ENCODE measurements at places on chromosomes 12 and 14.

GRCh38 chr12:100875771-100876170, 81.2 kb downstream of the ANO4 start:
- no peak for DNase-seq

GRCh38 chr14:22481546-22481945, 107.5 kb downstream of the DAD1 start:
- DNase-seq: no peak

- no peak for DNase-seq
Observed at GRCh38 chr12:132503618-132504204, 13.8 kb downstream of the FBRSL1 start.

DNA sequence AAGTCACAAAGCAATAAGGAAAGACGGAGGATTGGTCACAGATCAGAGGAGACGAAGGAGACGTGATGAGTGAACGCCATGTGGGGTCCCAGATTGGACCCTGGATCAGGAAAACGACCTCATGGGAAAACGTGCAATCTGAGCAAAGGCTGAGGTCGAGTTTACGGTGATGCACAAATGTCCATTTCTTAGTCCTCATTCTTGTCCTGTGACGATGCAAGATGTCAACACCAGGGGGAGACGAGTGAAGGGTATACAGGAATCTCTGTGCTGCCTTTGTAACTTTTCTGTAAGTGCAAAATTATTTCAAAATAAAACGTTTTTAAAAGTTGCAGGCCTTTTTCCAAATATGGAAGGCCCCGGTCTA, 329.8 kb downstream of the MED13L start:
- DNase-seq: no peak

GRCh38 chr14:62745496-62745895, 299.8 kb downstream of the KCNH5 start:
- no peak for DNase-seq

GRCh38 chr14:21326972-21327371, 47.1 kb downstream of the RPGRIP1 start:
- no peak for DNase-seq

- DNase-seq: peak; percentile 23
Observed at GRCh38 chr14:91142214-91142668, 28.4 kb downstream of the DGLUCY start.

GRCh38 chr12:84660139-84660538, 252.5 kb downstream of the SLC6A15 start:
- no peak for DNase-seq

GRCh38 chr12:7144414-7145120, 14.4 kb downstream of the CLSTN3 start:
- DNase-seq: no peak

GRCh38 chr12:75650100-75650499, 138.7 kb upstream of the KRR1 start:
- no peak for DNase-seq

DNA sequence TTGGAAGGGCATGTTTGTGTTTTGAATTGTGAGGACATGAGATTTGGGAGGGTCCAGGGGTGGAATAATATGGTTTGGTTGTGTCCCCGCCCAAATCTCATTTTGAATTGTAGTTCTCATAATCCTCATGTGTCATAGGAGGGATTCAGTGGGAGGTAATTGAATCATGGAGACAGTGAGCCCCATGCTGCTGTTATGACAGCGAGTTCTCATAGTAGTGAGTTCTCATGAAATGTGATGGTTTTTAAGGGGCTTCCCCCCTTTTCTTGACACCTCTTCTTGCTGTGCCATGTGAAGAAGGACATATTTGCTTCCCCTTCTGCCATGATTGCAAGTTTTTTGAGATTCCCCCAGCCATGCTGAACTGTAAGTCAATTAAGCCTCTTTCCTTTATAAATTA, 260.0 kb downstream of the DUSP6 start:
- DNase-seq: no peak

DNA sequence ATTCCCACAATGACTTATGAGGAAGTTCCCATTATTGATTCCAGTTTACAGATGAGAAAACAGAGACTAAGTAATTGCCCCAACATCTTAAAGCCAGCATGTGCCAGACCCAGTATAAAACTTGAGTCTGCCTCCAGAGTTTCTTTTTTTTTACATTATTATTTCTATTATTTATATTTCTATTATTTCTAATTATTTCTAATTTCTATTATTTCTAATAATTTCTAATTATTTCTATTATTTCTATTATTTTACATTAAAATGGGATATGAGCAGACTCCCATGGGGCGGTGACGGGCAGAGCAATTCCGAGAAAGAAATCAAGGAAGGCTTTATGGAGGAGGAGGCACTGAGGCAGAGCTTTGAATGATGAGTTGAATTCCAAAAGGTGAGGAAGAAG, 54.4 kb upstream of the BDKRB2 start:
- no peak for DNase-seq

- DNase-seq: no peak
Observed at GRCh38 chr12:6534695-6534944, 303 bp downstream of the GAPDH start.

DNA sequence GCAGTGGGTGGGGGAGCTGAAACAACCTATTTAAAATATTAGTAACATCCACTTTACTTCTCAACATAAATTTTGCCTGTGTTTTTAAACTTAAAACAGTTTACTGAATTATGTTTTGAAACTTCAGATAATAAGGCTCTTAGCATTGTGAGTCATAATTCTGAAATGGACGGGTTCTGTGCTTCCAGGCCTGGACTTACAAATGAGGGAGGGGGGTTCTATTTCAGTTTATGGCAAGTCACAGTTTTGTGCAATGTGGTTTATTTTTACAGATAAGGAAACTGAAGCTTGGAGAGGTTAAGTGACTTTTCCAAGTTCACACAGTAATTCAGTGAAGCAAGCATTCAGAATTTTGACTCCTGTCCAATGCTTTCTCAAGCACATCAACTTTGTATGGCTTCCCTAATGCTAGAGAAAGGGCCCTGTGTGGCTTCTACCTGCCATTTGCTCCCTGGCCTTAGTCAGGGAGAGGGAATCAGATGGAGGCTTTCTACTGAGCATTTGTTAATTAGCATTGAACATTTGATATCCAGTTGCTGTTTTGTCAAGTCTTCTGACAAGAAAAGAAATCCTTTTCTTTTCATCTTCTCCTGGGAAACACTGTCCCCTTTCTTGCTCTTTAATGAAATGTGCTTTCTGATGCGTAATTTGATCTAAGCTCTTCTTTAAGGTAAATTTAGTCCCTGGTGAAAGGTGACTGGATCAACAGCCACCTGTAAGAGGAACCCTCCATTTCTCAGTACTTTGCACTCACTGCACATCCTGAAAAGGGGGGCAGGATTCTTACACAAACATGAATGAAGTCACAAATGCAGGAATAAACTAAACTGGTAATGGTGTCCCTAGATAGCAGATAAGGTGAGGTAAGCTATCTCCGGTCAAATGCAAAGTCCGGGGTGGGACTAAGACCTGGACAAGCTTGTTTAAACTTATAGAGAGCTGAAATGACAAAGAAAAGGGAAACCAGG, 2.5 kb upstream of the SALL2 start:
- DNase-seq: no peak

DNA sequence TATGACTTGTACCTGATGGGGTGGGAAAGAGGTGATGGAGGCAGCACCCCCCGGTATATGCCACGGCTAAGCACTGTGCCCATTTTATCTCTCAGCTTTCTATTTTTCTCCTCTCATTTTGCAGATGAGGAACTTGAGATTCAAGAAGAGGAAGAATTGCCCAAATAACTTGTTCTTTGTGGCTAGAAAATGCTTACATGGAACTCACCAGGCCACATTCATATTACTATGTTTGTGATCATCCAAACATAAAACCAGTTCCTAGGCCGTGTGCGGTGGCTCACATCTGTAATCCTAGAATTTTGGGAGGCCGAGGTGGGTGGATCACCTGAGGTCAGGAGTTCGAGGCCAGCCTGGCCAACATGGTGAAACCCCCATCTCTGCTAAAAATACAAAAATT, 14.5 kb upstream of the PSMD9 start:
- DNase-seq: no peak

- DNase-seq: no peak
Observed at GRCh38 chr12:79514730-79515529, 175.8 kb downstream of the PAWR start.

DNA sequence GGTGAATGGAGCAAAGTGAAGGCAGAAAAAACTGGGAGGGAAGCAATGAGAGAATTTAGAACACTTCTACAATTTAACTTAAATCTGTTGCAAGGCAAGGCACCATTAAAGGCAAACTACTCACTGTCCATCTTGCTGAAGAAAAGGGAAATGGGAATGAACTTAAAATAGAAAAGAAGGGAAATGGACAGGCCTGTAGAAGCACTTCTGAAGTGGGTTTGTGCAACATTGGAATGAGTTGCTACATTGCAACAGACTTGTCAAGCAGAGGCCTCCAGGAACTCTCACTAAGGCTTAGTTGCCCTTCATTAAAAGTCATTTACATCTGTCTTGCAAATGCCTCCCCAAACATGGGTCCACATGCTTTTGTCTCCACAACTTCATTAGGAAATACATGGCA, 13.7 kb upstream of the OR10AD1 start:
- no peak for DNase-seq

GRCh38 chr12:119060847-119061796, 79.8 kb downstream of the SRRM4 start:
- DNase-seq: no peak

- no peak for DNase-seq
Observed at GRCh38 chr12:91397866-91398532, 215.4 kb upstream of the DCN start.

DNA sequence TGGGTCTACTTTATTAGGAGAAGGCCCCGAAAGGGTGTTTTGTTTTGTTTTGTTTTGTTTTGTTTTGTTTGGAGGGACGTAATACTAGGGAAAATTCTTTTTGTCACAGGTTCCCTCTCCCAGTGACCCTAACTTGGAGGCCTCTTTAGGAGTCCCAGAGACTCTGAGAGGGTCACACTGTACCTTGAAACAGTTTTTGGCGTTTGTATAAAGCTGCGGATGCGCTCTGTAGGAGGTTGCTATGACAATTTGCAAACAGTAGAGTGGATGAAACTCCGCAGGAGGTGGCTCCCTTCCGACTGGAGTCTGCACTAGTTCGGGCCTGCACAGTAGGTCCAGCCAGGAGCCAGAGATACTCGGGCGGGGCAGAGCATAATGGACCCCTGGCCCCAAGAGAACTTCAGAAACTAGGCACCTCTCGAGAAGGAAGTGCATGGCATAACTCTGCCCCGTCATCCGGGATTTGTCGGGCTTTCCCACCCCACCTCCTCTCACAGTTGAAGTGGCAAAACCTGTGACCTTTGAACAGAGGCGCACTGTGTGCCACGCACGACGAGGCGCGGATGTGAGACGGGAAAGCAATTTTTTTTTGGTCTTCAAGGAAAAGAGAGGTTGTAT, 1.3 kb upstream of the DYRK2 start:
- DNase-seq: no peak

GRCh38 chr14:94673071-94673470, 60.9 kb downstream of the SERPINA3 start:
- DNase-seq: no peak

- DNase-seq: no peak
Observed at GRCh38 chr12:105775343-105775742, 363.4 kb downstream of the NUAK1 start.

- no peak for DNase-seq
Observed at GRCh38 chr12:23014749-23015148, 389.8 kb downstream of the ETNK1 start.

DNA sequence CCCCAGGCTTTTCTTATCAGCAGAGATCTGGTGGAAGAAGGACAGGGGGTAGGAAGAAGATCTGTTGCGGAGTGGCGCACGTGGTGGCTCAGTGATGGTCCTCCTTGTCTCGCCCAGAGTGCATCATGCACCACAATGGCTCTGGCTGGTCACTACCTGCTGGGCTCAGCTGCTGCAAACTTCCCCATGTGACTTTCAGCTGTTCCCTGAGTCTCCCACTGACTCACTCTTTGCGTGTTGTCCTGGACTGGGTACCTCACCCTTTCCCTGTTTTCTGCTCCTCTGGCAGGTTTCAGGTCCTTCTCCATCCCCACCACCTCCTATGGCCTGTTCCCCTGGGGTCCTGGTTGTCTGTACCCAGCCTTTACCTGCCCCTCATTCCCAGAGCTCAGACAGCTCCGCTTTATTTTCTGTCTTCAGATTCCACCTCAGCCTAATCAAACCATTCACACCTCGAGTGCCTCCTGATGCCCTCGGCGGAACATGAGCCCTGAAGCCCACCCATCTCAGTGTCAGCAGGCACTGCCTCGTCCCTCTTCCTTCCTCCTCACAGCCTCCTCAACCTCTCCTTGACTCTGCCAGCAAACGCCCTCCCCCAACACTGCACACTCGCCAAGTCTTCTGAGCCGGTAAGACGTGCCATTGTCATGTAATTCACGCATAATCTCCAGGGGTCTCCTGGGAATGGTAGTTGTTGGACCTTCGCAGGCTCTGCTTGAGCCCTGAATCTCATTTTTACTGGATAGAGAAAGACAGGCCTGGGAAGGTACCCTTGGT, 1.8 kb downstream of the C1R start:
- no peak for DNase-seq

DNA sequence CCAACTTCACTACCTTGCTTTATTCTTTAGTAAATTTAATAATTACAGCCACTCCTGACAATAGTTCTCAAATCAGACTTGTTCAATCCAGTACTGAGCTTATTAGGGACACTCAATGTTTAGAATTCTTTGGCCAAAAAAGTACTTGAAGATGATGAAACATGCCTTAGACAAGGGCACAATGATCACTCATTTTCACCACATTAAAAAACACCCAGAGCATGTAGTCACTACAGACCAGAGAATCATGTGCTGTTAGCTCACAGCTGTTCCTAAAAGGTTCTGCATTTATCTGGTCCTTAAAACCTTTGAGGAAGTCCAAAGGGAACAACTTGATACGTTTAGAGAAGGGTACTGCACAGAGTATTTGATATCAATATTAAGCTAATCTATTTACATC, 98.7 kb downstream of the INSM2 start:
- DNase-seq: no peak

GRCh38 chr12:2094597-2094996, 41.8 kb downstream of the CACNA1C start:
- DNase-seq: no peak

GRCh38 chr12:3077572-3078081, 448 bp downstream of the TSPAN9 start:
- DNase-seq: no peak

DNA sequence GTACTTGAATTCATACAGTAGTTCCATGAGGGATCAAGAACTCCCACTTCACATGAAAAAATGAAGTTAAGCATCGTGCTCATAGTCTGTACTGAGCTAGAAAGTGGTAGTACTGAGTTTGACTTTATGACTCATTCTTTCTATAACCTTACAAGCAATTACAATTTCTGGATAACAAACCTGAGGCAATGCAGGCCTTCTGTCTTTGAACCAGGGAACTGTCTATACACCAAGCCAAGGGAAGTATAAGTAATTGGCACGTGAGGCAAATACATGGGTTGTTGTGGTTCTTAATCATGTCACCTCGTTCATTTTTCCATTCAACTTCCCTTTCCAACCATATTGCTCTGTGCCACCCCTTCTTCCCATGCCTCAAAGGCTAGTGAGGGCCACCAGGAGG, 16.8 kb downstream of the GNS start:
- DNase-seq: no peak

- no peak for DNase-seq
Observed at GRCh38 chr12:24814379-24815113, 134.4 kb downstream of the BCAT1 start.

- no peak for DNase-seq
Observed at GRCh38 chr12:74890237-74890599, 319.4 kb downstream of the KCNC2 start.

- DNase-seq: no peak
Observed at GRCh38 chr12:6058481-6059161, 65.8 kb downstream of the VWF start.
